Cardiac muscle cell (in vitro differentiated cells and primary cell): ENCODE measurements at places on chromosomes 11 and 22. TPM values are rescaled to one million over a fixed set of nuclear protein-coding genes. Genes with fewer than 3 reads are reported as not detected.

DNA sequence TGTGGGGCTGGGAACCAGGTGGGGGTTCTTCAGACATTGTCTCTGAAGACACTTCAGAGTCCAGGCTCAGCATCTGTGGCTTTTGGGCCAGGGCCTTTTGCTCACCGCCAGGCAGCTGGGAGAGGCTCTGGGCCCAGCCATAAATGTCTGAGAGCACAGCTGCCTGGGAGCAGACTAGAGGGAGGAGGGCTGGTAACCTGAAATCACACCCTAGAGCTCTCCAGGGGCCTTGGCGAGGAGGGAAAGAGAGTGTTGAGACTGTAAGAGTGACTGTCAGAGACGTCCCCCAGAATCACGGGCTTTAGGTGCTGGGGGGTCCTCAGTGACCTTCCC lies 4.1 kb downstream of the TRABD start:
- no peaks in the 10 kb centered on the region for H3K36me3 ChIP-seq
- DNase-seq: no peak
- no peak overlapping the region for H3K4me3 ChIP-seq
- no peaks in the 10 kb centered on the region for H3K27me3 ChIP-seq
- peak overlapping the region; percentile 93 for H3K27ac ChIP-seq

DNA sequence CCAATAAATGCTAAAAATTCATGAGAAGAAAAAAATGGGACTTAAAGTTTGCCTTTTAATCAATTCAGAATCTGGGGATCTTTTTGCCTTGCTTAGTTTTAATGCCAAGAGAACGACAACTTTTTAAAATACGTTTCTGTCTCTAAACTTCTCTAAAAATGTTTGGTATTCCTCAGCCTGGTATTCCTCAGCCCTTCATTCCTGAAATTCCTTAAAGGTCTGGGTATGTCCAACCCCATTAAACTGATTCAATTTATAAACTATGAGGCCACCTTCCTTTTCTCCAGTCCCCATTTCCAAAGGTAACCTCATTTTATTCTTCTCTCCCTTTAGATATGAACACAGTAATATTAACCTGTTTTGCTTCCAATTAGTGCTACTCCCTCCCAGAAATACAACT lies 16.6 kb downstream of the POLA2 start:
- DNase-seq: no peak
- H3K4me3 ChIP-seq: no peak overlapping the region
- peaks cover 30% of the 10 kb centered on the region for H3K36me3 ChIP-seq
- H3K27ac ChIP-seq: no peak overlapping the region
- H3K4me1 ChIP-seq: no peaks in the 10 kb centered on the region

DNA sequence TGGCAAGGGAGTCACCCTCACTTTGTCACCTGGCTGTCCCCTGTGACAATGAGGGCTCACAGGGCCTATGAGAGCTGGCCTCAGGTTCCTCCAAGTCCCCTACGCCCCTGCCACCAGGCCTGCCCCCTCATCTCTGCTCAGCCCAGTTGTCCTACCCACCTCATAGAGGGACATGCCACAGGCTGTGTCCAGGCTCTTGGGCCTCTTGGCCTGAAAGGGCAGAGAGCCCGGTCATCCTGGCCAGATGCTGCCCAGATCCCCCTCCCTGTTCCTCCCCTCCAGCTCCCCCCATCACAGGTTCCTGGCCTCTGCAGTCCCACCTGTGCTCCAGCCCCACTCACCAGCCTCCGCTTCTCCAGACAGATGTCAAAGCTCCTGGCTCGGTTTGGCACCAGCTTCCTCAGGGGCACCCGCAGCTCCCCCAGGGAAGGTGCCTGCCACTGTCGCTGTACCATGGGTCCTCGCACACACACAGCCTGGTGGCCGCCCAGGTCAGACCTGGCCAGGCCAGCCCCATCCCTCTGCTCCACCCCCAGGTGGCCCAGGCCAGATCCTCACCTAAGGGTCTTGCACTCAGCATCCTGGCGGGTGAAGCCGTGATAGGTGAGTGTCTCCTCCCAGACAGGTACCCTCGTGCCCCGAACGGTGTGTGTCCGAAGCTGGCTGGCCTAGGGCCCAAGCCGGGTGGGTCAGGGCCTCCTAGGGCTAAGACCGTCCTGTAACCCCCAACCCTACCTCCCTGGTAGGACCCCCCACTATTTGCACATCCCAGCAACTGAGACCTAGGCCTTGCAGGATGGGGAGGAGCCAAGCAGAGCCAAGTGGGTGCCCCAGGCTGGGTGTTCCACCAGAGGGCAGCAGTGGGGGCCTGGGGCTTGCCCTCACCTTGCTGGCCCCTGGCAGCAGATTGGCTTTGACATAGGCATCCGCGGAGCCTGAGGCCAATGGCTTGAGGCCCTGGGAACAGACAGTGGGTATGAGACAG lies 8.3 kb downstream of the NDUFV1 start:
- no peak overlapping the region for H3K4me3 ChIP-seq
- peak; percentile 65 for DNase-seq
- H3K4me1 ChIP-seq: peaks cover 28% of the 10 kb centered on the region
- H3K36me3 ChIP-seq: peaks cover 11% of the 10 kb centered on the region
- H3K27me3 ChIP-seq: no peaks in the 10 kb centered on the region
- H3K27ac ChIP-seq: peak overlapping the region; percentile 7

DNA sequence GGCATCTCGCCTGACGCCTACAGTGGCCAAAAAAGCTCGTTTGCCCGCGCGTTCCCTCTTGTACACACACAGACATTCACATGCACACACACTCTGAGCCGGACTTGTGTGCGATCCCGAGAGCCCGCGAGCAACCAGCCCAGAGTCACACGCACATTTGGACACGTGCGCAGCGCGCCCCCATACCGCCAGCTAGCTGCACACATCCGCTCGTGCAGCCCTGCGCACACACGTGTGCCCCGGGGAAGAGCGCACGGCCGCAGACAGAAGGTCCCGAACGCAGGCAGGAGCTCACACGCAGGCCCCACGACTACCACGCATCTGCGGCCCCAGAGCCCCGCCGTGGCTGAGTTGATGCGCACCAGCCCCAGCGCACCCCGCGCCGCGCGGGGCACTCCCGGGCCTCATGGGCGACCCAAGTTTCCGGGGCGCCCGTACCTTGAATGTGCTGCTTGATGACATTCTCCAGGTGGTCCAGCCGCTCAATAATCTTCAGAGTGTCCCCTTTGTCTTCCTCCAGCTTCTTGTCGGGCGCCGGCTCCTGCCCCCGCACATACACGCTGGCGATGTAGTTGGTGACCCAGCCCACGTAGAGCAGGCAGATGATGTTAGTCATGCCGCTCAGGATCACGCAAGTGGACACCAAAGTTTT lies 758 bp downstream of the GALNT18 start:
- H3K4me3 ChIP-seq: peak overlapping the region; percentile 43
- H3K4me1 ChIP-seq: no peaks in the 10 kb centered on the region
- H3K27me3 ChIP-seq: peaks cover 72% of the 10 kb centered on the region
- no peaks in the 10 kb centered on the region for H3K36me3 ChIP-seq
- DNase-seq: no peak

DNA sequence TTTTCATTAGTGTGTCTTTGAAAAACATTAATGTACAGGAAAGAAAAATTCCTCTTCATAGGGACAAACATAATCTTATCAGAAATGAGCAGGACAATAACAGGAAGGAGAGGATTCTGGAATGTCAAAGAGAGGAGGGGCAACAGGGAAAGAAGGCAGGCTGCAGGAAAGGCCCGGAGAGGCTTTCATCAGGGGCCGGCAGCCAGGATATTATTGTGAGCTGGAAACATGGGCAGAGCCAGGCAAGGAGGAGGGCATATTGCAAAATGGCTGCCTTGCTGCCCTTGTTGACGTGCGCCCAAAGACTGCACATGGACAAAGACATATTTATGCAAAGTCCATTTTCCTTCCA lies 433.7 kb downstream of the ETS1 start:
- peaks cover 4% of the 10 kb centered on the region for H3K4me1 ChIP-seq
- H3K27ac ChIP-seq: no peak overlapping the region
- no peaks in the 10 kb centered on the region for H3K27me3 ChIP-seq
- no peak overlapping the region for H3K4me3 ChIP-seq

- H3K27me3 ChIP-seq: no peaks in the 10 kb centered on the region
- no peak overlapping the region for H3K27ac ChIP-seq
- no peaks in the 10 kb centered on the region for H3K36me3 ChIP-seq
- H3K4me1 ChIP-seq: no peaks in the 10 kb centered on the region
- no peak overlapping the region for H3K4me3 ChIP-seq
- DNase-seq: no peak
These were observed 614 bp downstream of the ANO3 start for GRCh38 chr11:26332572-26332915.

- H3K4me1 ChIP-seq: peaks cover 12% of the 10 kb centered on the region
- no peak overlapping the region for H3K4me3 ChIP-seq
- H3K36me3 ChIP-seq: no peaks in the 10 kb centered on the region
These were observed 29.9 kb downstream of the KCNQ1OT1 start for GRCh38 chr11:2669634-2670469.

DNA sequence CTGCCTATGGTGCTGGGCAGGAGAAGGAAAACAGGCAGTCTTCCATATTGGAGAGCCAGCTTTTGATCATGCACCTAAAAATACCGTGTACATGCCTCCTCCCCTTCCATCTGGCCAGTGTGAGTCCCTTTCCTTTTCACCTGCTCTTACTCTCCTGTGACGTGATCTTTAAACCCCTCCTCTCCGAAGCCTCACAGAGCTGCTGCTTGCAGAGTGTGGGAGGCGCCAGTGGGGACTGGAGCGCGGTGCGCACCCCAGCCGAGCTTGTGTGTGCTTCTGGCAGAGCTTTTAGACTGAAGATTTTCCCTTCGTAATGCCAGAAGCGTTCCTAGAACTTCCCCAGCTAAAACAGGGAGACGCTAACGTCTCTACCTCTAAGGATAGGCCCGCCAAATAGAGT lies 29.8 kb downstream of the MUC6 start:
- no peaks in the 10 kb centered on the region for H3K4me1 ChIP-seq
- no peaks in the 10 kb centered on the region for H3K27me3 ChIP-seq
- no peak for DNase-seq

GRCh38 chr11:499201-500076 lies 7.6 kb downstream of the RNH1 start:
- H3K4me1 ChIP-seq: no peaks in the 10 kb centered on the region
- H3K27ac ChIP-seq: no peak overlapping the region
- H3K27me3 ChIP-seq: no peaks in the 10 kb centered on the region
- no peak for DNase-seq
- H3K36me3 ChIP-seq: peaks cover 34% of the 10 kb centered on the region

Gene MISFA
- 3.6 and 4.9 TPM in 2 replicates for total RNA-seq
